ENCODE measurements at places on chromosomes 16 and 17.
A peak's percentile ranks its signal among the peaks of the same experiment; 100 is the strongest.

GRCh38 chr17:62706598-62707424, 79.3 kb downstream of the MRC2 start:
- no peak for DNase-seq

- peak; percentile 13 for DNase-seq
These were observed 6.1 kb downstream of the IL21R start for GRCh38 chr16:27408012-27408601.

- no peak for DNase-seq
These were observed 88.5 kb downstream of the NPIPB11 start for GRCh38 chr16:29318037-29318436.

- DNase-seq = no peak
These were observed 24.0 kb downstream of the ZNF750 start for GRCh38 chr17:82815790-82816305.

GRCh38 chr17:4643676-4644075, 2.2 kb upstream of the ALOX15 start:
- no peak for DNase-seq

DNA sequence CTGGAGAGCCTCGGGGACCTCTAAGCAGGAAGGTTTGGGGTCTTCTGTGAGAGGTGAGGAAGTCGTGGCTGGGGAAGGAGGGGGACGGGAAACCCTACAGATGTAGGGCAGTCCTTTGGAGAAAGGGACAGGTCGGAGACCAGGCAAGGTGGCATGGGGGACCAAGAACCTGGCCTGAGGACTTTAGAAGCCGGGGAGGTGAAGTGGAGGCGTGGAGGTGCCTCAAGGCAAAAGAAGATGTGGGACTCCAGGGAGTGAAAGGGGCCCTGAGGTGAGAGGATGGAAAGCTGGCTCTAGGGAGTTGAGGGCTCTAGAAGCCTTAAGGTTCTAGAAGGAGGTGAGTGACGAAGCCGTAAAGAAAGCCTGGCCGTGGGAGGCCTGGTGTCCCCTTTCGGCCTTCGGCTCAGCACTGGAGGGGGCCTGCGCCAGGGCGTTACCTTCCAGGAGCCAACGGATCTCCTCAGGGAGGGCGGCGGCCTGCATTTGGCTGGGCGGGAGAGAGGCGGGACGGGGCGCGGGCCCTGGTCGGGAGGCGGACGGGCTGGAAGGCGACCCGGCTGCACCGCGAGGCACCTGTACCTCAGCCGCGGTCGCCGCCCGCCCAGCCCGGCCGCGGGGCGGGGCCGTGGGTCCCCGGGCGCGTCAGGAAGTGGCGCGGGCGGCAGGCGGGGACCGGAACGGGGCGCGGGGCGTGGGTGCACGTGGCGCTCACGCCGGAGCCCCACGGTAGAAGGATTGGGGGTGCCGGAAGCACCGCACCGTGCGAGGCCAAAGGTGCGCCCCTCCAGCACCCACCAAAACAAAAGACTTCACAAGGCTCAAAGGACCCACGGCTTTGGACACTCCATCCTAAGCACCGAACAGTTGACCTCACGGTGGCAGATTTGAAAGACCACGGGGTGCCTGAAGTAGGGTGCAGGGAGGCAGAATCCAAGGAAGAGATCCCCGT, at the start of gene SKAP1:
SKAP1 (minus strand) TSS at position 577 of the 949 bp plus-strand sequence.
- DNase-seq = peak; percentile 75

DNA sequence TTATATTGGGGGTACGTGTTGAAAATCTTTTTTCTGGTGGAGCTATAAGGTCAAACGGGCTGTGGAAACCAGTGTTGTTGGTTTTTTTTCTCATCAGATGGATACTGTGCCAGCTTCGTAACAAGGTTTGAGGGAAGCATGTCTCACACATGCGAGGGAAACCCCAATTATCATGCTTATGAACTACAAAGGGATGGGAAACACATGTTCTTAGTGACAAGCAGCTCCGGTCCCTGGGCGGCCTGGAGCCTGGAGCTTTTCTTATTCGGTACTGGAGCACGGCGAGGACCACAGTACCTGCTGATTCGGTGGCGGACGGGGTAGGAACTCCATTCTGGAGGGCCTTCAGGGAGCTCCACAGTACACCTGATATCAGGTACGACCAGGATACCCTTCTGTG, 12.5 kb downstream of the SLC43A2 start:
- DNase-seq = no peak

- DNase-seq = no peak
These were observed 43.9 kb downstream of the FBXL20 start for GRCh38 chr17:39357488-39357887.

DNA sequence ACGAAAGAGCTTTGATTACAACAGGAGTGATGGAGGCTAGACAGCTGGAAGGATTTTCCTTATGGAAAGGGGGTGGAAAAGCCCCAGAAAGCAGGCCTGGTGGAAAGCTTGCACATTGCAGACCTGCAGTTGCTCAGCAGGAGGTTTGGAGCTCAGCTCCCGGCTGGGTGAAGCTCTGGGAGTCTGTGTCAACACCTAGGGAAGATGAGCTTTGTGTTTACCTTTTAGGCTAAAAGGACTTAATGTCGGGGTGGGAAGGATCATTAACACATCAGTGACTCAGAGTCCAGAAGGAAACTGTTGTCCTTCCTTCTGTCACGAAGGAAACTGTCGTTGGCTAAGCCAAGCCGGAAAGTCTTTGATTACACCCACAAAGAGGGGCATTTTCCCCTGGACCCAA, 48.2 kb downstream of the RAP1GAP2 start:
- DNase-seq = no peak

- peak; percentile 63 for DNase-seq
These were observed 8.6 kb downstream of the LGALS3BP start for GRCh38 chr17:78970834-78971755.

GRCh38 chr16:88810912-88811768, 588 bp downstream of the APRT start:
- DNase-seq = peak; percentile 57

DNA sequence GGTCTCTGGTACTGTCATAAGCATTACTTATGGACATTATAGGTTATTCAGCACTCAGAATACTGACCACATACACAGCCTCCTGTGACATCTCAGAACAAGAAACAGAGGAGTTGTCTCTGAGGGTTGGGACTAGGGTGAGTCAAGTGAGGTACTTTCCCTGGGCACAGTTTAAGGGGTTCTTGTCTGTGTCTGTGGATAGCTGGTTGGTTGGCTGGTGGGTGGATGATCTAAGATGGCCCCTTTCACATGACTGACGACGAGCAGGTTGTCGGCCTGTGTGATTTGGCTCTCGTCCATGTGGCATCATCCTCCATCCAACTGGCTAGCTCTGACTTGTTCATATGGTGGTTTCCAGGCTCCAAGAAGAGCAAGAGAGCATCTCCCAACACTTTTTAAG, 163.9 kb downstream of the PRKCB start:
- no peak for DNase-seq

DNA sequence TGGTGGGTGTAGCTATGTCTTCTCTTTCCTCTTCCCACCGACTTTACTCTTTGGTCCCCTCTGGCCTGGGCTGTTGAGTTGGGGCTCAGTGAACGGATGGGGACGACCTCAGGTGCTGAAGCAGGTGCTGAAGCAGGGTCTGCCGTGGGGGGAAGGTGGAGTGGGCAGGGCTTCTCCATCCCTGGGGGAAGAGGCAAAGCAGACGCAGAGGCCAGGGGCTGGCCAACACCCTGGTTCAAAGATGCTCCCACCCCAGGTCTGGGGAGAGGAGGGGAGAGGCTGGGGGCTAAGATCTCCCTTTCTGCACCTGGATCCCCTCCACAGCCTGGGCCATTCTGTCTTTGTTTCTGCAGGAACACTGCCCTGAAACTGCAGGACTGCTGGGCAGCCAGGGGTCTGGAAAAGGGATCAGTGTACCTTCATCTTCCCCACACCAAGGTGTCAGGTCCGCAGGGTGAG, 22.9 kb downstream of the ALOX12B start:
- no peak for DNase-seq

DNA sequence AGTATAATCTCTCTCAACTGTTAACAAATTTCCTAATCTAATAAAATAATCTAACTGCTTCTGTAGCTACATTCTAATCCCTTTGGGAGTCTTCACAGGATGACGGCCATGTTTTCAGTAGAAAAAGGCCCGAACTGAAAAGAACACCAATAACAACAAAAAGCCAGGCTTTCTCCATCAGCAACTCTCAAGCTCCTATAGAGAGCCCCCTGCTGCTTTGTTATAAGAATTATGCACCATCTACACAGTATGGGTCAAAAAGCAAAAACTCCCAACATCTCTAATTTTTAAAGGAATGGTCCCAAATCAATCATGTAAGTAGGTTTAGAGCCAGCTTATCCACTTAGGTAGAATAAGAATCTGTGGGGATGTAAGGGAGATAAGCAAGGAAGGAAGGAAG, 163.6 kb upstream of the C17orf78 start:
- DNase-seq = no peak

DNA sequence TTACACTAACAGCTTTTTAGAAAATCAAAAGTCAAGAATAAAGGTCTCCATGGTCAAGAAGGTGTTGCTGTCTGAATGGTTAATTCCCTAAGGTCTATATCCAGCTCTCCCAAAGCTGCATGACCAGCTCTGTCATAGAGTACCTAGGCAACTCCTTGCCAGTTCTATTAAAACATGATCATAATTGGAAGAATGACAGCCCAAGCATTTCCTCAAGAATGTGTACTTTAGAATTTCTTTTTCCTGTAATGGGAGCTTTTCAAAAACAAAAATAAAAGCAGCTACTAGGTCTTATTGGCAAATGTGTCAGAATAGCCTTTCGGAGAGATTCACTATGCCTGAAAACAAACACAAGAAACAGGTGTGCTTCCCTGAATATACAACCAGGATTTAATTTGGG, 7.9 kb downstream of the SPOP start:
- DNase-seq = no peak

GRCh38 chr17:56314026-56314425, 160.8 kb downstream of the ANKFN1 start:
- no peak for DNase-seq

DNA sequence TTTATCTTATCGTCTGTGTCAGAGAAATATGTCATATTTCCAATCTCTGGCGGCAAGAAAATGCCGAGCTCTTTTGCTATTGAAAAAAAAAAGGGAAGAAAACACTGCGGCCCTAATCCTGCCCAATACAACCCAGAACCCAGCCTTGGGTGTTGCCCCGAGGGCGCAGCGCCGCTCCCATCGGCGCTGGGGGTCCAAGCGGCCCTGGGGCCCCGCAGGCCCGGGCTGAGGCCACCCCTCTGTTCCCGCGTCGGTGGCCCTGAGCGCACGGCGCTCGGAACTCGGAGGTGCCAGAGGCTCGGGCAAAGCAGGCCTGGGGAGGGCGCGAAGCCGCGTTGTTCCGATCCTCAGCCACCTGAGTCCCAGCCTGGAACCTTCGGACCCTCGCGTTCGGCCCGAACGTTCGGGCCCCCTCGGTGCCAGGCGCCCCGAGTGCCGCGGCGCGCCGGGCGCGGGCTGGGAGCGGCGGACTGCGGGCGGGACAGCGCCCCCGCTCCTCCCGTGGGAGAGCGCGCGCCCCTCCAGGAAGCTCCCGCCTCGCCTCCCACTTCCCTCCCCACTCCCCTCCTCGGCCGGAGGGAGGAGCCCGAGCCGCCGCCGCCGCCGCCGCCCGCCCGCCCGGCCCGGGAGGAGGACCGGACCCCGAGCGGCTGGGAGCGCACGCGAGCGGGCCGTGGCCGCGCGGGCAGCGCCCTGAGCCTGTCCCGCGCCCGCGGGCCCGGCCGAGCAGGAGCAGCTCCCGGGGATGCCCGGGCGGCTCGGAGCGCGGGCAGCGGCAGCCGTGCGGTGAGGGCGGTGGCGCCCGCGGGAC, at the start of gene CPNE2:
CPNE2 (plus strand) TSS at position 609 of the 811 bp plus-strand sequence. CDS start 18,160 bp downstream, outside the sequence.
- DNase-seq = peak; percentile 8

- DNase-seq = peak; percentile 45
These were observed at the start of the genes SGSH and SLC26A11 for GRCh38 chr17:80220054-80220735. SGSH (minus strand) TSS chr17:80220333; CDS start chr17:80220313, 20 bp downstream. SLC26A11 (plus strand) TSS chr17:80220427; CDS start chr17:80221561, 1,134 bp downstream.

GRCh38 chr17:82097184-82097918, 685 bp downstream of the FASN start:
- DNase-seq = no peak

DNA sequence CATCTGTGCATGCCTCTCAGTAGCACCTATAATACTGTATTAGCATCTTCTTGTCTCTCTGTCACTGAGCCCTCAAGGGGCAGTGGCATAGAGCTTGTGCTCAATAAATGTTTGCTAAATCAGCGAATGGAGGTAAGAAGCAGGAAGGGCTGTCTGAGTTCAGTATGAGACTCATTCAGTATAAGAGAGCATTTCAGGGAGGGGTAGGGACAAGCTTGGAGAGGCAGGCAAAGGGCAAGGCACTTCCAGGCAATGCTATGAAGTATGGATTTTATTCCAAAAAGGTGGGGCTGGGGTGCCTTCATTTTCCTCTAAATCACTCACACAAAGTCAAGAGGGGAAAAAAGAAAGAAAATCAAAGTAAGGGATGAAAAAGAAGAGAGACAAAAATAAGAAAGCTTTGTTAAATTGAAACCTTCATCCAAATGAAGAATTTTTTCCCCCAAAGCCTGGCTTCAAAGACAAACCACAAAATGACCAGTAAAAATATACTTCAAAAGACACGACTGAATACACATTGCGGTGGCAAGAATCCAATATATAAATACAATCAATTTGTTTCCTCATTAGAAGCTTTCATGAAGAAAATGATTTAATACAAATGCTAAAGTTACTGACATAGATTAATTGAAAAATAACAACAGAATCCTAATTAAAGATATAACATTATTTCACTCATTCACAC, 51.2 kb downstream of the SKAP1 start:
- no peak for DNase-seq

DNA sequence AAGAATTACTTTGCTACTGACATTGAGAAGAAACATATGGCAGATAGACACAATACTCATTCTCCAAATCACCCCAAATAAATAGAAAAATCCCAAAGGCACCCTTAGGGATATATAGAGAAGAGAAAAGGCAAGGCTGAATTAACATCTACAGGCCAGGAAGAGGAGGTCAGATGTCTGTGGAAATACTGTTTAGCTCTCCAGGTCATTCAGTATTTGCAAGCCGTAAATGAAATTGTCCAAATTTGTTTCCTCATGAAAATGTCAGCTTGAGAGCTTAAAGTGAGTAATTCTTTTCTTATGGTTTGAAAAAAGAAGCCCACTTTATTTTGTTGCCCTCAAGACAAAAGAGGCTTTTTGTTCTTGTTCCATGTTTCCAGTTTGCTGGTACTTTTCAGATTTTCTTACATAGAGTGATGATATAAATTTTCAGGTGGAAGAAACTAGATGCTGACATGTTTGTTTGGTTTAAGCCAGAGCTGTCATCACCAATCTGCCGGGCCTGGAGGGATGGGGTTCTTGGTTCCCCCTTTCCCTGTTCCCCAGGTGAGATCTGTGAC, 189.0 kb downstream of the MAP2K4 start:
- DNase-seq = no peak

GRCh38 chr16:25031132-25031440, 15.9 kb upstream of the ARHGAP17 start:
- DNase-seq = no peak

- DNase-seq = no peak
These were observed 1879.9 kb downstream of the TP53TG3F start for GRCh38 chr16:35339337-35339736.

- DNase-seq = no peak
These were observed 45.7 kb downstream of the VAT1L start for GRCh38 chr16:77833921-77834634.

- no peak for DNase-seq
These were observed 356.9 kb downstream of the CA10 start for GRCh38 chr17:51801626-51802025.

GRCh38 chr17:75645889-75646637, 12.8 kb downstream of the SMIM5 start:
- DNase-seq = no peak

All from central memory CD4-positive, alpha-beta T cell (primary cell).